ENCODE measurements at places on chromosomes 2 and 18.

- DNase-seq: no peak
Measured at GRCh38 chr18:24055009-24055804, 40.7 kb downstream of the TTC39C start.

- no peak for DNase-seq
Measured at GRCh38 chr18:46398625-46399024, 258.4 kb downstream of the LOXHD1 start.

GRCh38 chr2:145887915-145888314 is 1368.0 kb upstream of the ZEB2 start:
- DNase-seq: no peak

GRCh38 chr2:47223980-47224379 is 68.9 kb upstream of the STPG4 start:
- DNase-seq: no peak

DNA sequence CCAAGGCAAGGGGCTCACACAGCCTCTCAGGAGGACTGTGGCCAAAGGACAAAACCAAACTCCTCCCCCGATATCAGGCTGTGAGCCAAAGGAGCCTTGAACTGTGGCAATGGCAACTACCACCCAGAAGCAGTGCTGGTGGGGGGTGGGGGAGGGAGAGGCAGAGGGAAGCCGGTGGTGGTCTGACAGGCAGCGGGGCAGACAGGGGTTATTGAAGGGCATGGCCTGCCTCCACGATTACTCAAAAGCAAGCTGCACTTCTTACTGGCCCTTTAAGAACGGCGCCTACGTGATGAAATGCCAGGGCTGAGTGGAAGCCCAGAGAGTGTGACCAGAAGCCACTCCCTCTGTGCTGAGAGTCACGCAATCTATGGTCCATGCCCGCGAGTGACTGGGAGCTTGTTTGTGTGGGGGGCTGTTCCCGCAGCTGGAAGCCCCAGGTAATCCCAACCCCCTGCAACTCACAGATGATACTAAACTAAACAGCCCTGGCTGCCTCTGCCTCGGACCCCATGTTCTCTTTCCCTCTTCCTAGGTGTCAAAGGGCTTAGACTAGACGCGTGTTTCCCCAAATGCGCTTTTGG is 128.2 kb upstream of the CXCR4 start:
- no peak for DNase-seq

All from CD4-positive, alpha-beta T cell treated with Interleukin-12 subunit alpha and Interleukin-12 subunit beta, for 1 hour (primary cell).